GM03348 (cell line): ENCODE measurements at places on chromosomes 5 and 9.

DNA sequence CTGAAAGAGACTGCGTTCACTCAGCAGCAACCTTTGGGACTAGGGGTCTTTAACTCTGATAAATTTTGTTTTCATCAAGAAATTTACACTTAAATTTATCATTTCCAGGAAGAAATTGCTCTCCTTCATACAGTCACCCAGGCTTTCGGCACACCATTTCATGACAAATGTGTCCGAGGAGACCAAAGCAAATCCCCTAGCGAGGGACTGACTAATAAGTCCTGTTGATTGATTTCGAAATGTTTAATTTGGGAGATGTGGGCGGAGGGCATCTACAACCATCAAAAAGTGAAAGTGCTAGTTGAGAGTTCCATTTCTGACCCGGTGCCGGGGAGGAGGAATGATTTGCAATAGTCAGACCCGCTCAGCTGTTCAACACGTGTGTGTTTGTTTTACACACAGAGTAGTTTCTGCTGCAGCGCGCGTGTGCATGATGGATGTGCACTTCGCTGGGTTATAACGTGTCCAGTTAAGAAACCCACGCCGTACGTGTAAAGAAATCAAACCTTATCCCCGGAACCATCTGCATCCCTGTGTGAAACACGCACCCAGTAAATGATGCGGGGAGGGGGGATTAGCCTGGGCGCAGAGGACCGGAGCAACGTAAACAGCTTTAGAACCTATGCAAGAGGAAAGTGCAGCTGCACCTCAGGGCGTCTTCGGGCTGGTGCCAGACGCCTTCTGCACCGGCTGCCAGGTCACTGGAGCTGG, 845 bp upstream of the NR4A3 start:
- peak; percentile 62 for DNase-seq

- no peak for DNase-seq
Observed at GRCh38 chr5:134136771-134137170, 22.3 kb downstream of the TCF7 start.

DNA sequence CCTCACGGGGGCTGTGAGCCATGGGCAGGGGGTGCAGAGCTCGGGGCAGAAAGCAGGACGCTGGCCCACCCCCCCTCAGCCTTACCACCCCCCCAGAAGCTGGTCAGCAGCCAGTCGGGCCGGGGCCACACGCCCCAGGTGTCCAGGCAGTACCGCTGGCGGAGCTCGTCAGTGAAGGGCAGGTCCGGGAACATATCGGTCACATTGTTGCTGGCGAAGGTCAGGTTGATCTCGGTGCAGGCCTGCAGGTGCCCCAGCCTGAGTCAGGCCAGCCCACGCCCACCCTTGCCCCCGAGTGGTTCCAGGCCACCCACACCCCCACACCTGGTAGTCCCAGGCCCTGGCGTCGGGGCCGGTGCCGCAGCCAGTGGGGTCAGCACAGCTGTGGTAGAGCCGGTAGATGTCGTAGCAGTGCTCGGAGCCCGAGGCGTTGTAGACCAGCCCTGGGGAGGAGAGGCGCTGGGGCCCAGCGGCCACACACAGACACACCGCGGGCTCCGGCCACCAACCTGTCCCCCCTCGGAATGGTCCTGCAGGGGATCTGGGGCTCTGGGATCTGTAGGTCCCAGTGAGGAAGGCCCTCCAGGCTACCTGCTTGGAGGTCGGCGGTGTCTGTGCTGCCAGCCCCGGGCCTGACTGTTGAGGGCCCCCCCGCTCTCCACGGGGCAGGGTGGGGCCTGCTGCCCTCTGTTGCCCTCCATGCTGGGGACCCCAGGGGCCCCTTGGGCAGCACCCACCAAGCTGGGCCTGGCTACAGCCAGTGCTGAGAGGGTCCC, 2.6 kb downstream of the DPP7 start:
- DNase-seq = peak; percentile 4

- DNase-seq = no peak
Observed at GRCh38 chr9:137380606-137381005, 42.4 kb downstream of the EXD3 start.

DNA sequence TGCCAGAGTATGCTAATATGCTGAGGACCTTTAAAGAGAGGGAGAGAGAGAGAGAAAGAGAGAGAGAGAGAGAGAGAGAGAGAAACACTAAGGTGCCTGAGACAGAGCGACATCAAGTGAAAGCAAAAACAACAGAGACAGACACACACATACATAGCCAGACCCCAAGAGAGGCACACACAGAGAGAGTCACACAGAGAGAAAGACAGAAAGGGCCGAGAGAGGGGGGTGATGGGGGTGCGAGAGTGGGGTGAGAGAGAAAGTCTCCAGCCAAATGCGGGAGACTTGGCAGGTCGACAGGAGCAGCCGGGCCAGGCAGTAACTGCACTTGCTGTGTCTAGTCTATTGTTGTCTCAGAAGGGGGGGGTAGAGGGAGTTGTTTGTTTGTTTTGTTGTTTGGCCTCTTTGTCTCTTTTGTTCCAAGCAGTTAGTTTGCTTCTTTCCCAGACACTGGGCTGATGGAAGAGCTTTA, 30.1 kb upstream of the NFIB start:
- DNase-seq = no peak

GRCh38 chr9:132637351-132637750, 32.4 kb downstream of the DDX31 start:
- no peak for DNase-seq

GRCh38 chr9:80285326-80285725, 713.6 kb downstream of the TLE4 start:
- no peak for DNase-seq

DNA sequence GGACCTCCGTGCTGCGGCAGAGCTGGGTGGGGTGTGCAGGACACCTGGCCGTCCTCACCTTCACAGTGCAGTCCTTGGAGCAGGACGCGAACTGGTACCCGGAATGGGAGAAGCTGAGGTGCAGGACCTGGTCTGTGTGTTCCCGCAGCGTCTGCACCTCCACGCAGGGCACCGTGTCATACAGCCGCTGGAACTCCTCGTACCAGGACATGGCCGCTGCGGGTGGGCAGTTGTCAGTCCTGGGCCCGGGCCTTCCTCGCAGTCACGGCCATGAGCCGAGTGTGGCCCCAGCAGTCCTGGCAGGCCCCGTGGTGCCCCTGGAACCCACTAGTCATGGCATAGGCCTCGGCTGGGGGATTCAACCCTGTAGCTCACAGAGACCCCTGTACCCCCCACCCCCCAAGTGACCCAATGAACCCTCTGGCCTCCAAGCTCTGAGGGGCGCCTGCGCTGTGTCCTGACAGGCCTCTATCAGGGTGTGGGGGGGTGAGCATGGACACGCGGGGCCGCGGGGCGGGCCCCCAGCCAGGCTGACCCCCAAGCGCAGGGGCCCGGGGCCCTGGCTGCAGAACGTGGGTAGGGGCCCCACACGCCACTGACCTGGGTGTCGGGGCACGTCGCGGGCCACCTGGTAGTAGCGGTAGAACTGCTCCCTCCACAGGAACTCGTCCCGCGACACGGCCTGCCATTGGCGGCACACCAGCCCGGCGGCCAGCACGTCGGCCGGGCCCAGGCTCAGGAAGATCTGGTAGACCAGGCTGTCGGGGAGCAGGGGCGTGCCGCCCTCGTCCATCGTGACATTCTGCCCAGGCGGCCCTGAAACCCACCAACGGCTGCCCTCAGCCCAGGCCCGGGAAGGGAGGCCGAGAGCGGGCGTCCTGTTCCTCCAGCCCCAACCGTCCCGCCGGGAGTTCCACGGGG, 987 bp downstream of the FBXW5 start:
- no peak for DNase-seq

DNA sequence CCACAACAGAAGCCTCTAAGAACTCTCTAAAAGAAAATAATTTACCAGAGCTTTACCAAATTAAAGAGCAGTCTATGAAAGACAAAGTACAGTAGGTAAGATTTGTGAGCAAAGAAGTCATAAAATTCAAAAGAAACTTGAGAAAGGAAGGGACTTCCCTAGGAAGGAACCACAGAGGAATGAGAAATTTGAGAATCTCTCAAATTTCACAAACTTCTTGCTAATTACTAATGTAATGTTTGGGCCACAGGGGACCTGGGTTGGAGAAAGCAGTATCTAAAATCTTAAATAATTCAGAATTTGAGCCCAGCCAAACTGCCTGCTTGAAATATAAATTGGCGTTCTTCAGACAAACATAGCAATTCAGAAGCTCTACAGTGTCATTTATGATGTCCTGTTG, 225.0 kb upstream of the PRR16 start:
- DNase-seq = no peak

GRCh38 chr9:1916655-1917054, 98.5 kb upstream of the SMARCA2 start:
- peak; percentile 27 for DNase-seq
